ENCODE measurements at places on chromosomes 7 and 10.

- DNase-seq, result no peak
These were observed 314.1 kb upstream of the SP4 start for GRCh38 chr7:21113609-21114415.

DNA sequence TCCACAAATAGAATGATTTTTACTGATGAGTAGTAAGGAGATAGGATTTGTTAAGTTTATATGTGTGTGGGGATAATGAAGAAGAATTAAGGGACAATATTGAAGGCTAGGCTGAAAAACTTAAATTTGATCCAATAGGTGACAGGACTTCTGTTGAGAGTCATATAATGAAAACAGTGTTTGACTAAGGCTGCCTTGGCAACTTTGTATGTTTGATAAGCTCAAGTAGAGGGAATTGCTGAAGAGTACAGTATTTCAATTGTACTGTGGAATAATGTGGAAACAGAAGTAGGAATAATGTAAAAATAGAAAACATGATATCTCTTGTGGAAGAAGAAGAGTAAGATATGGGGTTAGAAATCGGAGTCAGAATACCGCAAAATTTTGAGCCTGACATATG, 10.5 kb downstream of the R3HCC1L start:
- no peak for DNase-seq

DNA sequence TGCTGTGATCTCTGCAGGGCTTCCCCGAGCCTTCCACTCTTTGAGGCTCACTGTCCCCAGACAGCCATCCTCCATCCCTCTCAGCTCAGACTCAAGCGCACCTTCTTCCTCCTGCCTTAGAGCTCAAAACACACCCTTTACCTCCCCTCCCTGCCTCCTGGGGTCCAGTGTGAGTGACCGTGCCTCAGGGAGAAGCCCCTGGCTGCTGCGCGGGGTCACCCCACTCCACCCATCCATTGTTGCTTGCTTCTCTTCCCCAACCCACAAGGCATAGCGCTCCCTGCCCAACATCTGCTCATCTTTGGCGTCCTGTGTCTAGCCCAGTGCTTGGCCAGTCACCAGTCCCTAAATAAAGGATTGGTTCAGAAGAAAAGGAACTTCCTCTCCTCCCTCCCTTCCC, 170.3 kb downstream of the TCERG1L start:
- no peak for DNase-seq

DNA sequence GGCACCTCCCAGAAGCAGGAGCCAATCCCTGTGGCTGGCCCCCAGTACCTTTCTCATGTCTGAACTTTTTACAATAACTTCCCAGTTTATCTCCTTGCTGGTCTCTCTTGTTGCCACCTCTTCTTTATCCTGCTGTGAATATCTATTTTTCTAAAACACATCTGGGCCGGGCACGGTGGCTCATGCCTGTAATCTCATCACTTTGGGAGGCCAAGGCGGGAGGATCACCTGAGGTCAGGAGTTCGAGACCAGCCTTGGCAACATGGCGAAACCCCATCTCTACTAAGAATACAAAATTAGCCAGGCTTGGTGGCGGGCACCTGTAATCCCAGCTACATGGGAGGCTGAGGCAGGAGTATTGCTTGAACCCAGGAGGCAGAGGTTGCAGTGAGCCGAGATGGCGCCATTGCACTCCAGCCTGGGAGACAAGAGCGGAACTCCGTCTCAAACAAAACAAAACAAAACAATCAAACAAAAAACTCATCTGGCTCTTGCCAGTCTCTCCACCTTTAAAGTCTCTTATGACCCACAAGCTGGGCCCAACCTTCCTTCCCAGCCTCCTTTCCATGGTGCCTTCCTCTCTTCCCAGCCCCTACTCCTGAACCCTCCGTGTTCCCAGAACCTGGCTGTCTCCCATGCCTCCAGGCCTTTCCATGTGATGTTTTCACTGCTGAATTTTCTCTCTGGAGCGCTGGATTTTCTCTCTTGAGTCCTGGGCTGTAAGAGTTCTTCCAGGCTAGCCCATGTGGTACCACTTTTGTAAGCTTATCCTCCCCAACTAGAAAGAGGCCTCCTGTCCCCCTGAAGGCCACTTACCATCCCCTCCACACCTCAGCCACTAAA, 51.3 kb downstream of the HIP1 start:
- DNase-seq, result no peak

- no peak for DNase-seq
These were observed 105.2 kb downstream of the PLCE1 start for GRCh38 chr10:94098896-94099295.

GRCh38 chr10:74488907-74489306, 337.5 kb upstream of the KAT6B start:
- no peak for DNase-seq

DNA sequence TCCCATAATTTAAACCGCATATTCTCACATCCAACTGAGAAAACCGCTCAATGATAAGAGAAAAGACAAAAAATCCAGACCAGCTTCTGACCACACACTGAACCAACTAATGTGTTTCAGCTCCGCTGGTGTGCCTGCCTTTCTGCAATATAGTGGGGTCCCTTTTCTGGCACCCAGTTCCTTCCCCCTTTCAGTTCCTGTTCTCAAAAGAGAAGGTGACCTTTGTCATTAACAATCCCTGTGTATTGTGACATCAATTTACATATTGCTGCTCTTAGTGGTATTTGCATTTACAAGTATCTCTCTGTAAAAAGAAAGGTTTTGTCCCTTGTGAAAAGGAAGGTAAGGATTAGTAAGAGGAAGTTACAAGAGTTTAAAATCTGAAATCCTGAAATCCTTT, 1.4 kb downstream of the PPP1R17 start:
- DNase-seq, result no peak

Data from LNCaP clone FGC (cell line).